ENCODE measurements at places on chromosomes 16 and 17.

- no peak for DNase-seq
Observed at GRCh38 chr17:32222621-32223020, 43.0 kb upstream of the RHBDL3 start.

DNA sequence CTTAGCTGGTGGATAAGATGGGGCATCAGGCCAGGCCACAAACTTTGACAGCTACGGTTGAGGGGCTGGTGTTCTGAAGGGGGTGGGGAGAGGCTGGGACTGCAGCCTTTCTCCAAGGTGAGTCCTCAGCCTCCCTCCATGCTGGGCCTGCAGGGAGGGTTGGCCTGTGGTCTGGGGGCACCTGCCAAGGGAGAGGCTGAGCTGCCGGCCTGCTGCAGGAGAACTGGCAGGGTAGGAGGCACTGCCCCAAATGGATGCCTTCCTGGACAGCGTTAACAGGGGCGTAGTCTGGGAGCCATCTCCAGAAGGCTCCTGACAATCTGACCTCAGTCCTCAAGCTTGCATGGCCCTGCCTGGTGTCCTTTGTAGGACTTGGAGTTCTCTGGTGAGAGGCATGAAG lies 5.1 kb downstream of the ELMO3 start:
- DNase-seq: no peak

DNA sequence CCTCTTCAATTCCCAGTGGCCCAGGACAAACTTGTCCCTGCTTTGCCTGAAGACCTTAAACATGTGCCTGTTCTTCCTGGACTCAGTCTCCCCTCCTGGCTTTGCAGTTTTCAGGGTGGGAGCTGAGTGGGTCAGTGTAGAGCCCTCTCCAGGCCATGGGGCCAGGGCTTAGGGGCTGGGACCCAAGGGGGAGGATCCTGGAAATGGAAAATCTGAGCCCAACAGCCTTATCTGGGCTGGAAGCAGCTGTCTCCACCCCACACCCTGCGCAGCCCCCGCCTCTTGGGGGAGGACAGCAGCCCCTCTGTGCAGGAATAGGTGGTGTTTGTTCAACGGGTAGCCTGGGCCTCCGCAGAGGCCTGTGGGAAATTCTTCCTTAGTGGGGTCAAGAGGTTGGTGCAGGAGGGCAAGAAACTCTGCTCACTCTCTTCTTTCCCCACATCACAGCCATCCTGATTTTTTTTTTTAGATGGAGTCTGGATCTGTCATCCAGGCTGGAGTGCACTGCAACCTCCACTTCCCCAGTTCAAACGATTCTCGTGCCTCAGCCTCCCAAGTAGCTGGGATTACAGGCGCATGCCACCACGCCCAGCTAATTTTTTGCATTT lies 6.8 kb upstream of the SMTNL2 start:
- no peak for DNase-seq

DNA sequence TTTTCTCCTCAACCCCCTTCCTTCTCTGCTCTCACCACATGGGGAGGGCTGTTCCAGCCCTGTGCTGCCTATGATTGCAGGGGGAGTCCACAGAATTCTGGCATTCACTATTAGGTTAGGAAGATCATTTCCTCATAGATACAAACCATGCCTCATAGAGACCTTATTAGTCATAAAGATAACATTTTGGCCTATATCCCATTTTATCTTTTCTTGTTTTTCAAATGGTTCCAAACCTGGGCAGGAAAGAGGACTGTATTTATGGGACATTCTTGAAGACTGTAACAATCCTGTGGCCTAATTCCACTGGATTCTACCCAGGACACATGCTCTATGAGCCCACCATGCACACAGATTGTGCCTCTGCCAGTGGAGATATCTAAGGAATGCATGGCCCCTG lies 51.7 kb downstream of the ASIC2 start:
- no peak for DNase-seq

GRCh38 chr17:43468691-43469139 lies 15.1 kb upstream of the DHX8 start:
- DNase-seq: no peak

GRCh38 chr17:35028531-35029262 lies 34.8 kb downstream of the RFFL start:
- no peak for DNase-seq

DNA sequence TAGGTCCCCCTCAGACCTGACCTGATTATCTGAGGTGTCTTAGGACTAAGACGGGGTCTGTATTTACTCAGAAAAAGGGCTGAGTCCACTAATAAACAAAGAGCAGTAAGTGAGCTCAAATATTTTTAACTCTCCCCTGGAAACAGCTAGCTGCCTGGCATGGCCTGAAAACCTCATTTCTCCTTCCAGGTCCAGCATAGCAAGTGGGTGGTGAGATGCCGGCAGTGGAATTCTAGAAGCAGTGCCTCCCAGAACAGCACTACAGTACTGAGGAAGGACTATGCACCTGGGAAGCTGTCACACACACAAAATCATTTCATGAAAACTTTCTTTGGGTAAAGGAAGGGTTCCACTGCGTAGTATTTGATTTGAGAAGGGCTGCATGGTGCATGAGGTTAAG lies 29.5 kb upstream of the CFAP20 start:
- no peak for DNase-seq
